ENCODE measurements at places on chromosomes 11 and 22.

DNA sequence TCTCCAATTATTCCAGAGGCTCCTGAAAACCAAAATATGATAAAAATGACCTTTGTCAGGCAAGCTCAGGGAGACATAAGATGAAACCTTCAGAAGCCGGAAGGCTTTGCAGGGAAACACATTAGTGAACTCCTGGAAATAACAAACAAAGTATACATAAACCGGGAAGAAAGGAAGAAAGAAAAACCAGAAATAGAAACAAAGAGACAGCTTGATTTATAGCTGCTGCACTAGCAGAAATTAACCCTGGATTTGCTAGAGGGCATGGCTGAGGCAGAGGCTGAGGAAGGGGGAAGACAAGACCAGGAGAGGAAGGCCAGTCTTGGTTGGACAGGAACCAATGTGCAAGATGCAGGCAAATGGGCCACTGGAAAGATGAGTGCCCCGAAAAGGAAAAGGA lies 33.3 kb downstream of the SLC22A25 start:
- DNase-seq, result no peak

DNA sequence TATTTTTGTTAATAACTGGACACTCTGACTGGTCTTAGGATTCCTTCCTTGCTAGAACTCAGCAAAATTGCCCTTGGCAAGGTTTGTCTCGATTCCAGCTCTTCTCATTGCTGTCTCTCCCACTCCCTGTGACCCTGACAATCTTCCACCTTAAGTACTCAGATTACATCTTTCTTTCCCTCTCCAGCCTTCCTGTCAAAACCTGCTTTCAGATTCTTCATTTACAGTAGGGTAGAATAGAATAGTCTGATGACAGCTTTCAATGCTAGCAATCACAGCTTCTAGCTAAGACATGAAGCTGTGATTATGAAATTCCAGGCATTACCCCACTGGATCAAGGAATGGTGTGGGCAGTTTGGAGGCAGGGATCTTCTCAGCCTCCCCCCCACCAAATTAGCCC lies 39.2 kb upstream of the LMO2 start:
- DNase-seq, result no peak

- no peak for DNase-seq
Measured at GRCh38 chr22:29308791-29309262, 2.4 kb downstream of the GAS2L1 start.

- DNase-seq, result no peak
Measured at GRCh38 chr11:119389611-119390254, 8.2 kb upstream of the USP2 start.

- DNase-seq, result no peak
Measured at GRCh38 chr11:103946793-103947545, 89.5 kb upstream of the DDI1 start.

DNA sequence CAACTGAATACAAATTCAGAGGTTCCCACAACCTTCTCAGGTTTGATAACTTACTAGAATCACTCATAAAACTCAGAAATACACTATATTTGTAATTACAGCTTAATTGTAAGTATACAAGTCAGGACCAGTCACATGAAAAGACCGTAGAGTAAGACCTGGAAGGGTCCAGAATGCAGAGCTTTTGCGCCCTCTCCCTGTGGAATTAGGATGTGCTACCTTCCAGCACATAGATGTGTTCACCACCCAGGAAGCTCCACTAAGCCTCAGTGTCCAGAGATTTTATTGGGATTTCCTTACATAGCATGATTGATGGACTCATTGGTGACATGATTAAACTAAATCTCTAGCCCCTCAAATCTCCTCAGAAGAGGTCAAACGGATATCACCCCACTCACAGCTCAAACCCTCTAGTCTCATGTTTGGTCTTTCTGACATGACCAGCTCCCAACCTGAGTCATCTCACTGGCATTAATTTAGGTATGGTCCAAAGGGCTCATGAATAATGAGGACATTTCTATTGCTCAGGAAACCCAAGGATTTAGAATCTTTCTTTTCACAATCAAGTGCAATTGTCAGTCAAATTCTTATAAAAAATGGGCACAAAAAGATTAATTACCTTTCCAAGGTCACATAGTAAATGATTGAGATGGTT lies 77.2 kb upstream of the UBASH3B start:
- no peak for DNase-seq

GRCh38 chr22:29163808-29164207 lies 41.9 kb upstream of the EMID1 start:
- DNase-seq, result no peak

DNA sequence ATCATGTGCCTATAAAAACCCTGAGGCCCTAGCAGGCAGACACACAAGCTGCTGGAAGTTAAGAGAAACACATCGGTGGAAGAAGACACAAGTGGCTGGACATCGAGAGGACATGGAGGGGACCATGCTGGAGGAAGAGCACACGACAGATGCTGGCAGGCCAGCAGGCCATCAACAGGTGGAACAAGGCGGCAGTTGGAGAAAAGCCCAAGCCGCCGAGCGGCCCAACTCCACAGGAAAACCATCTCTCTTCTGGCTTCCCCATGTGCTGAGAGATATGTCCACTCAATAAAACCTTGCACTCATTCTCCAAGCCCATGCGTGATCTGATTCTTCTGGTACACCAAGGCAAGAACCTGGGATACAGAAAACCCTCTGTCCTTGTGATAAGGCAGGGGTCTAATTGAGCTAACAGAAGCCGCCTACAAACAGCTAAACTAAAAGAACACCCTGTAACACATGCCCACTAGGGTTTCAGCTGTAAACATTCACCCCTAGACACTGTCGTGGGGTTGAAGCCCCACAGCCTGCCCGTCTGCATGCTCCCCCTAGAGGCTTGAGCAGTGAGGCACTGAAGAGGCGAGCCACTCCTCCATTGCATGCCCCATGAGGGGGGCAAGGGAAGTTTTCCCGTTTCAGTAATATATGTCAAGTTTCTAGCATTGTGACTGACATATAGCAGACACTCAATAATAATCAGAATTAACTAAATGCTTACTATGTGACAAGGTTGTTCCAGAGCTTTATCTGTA lies 39.0 kb upstream of the MMP20 start:
- DNase-seq, result no peak

- DNase-seq, result no peak
Measured at GRCh38 chr11:56950510-56950909, 38.2 kb upstream of the OR5AK2 start.

- no peak for DNase-seq
Measured at GRCh38 chr11:6319704-6320410, 444 bp downstream of the CAVIN3 start.

GRCh38 chr11:31337806-31338205 lies 31.7 kb downstream of the DCDC1 start:
- no peak for DNase-seq

DNA sequence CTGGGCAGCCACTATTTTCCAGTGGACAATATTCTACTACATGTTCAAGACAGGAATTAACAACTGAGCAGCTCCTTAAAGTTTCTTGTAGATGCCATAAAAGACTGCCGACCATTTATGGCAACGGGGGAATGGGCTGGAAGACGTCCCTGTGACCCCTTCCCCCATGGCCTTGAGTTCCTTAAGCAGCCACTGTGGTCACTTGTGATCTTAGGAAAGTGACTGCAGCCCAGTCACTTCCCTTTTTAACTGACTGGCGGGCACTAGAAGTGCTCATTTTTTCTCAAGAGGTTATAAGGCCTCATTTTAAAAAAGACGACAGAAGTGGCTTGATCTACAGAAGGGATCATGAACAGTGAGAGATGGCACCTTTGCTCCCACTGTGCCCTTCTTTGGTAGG lies 153.2 kb upstream of the NARS2 start:
- no peak for DNase-seq

DNA sequence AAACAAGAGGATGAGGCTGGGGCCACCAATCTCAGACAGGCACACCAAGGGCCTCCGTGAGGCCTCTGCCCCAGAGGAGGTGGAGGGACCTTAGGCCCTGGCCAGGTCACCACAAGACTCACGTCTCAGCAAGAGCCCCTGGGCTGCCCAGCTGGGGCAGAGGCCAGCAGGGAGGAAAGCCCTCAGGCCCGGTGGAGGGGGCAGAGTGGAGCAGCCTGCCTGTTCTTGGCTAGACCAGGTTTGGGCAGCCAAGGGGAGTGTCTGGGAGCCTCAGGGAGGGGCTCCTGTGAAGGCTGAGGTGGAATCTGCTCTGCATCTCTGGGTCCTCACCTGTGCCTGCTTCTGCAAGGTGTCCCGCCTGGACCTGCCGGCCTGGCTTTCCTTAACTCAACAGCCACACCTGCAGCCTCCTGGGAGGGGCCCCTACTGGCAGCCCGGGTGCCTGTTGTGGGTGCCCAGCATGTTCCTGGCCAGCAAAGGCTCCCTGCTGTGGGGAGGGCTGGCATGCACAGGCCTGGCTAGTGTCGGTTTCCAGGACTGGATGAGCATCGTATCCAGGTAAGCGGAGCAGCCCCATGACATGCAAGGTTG lies 11.9 kb downstream of the TTLL12 start:
- no peak for DNase-seq

DNA sequence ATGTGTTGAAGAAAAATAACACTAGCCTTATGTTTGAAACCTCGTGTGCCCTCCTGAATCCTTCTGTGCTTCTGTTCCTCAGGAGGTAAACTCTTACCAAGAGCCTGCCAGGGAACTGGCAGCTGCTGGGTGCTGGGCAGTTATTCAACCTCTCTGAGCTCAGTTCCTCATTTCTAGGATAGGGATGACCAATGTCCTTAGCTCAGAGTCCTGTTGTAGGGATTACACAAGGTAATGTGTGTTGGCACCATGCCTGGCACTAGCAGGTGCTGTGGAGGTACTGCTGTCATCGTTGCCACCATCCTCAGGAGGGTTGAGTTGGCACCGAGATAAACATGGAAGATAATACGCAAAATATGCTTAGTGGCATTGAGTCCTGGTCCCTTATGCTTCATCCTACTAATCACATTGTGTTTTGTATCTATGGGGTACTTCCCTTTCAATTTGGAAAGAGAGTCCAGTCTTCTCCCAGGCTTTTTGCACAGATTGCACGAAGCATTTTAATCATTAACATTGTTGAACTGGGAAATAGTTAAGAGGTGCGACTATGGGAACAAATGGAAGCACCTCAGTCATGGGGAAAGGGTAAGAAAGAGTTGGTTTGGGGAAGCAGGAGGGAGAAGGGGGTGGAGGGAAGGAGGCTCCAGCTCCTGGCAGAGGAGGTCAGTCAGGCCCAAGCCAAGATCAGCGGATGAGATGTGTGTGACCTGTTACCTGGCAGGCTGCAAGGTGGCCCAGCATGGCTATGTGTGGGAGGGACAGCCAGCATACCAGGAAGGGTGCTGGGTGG lies 56.7 kb downstream of the CABIN1 start:
- DNase-seq, result no peak

DNA sequence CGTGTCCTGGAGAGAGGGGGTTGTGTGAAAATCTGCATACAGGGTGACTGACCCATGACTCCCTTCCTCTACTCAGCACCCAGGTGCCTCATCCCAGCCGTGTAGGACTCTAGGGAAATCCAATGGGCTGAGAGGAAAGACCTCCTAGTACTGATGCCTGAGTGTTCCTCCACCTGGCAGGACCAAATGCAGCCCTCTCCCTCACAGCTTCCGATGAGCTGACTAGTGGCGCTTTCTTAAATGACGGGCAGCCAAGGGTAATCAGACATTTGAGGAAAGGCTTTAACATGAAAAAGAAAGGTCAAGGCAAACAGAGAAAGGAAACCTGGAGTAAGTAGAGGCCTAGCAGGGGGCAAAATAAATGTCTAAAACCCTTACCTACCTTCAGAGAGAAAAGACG lies 5.0 kb upstream of the KCNJ1 start:
- no peak for DNase-seq

DNA sequence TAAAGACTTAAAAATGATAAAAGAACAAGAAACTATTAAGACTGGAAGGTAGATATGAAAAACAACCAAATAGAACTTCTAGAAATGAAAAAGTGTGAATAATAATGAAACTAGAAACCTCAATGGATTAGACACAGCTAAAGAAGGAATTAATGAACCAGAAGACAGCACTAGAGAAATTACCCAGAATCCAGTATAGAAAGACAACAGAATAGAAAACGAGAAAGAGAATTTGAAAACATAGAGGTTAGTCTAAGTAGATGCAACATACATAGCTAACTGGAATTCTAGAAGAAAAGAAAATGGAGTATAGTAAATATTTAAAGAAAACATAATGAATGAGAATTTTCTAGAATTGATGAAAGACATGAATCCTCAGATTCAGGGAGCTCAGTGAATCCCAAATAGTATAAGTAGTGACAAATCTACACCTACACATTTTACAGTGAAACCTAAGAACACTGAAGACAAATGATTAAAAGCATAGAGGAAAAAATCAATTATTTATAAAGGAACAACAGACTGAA lies 111.9 kb downstream of the PARVA start:
- DNase-seq, result no peak

- DNase-seq, result no peak
Measured at GRCh38 chr11:75898871-75899270, 83.9 kb downstream of the UVRAG start.

GRCh38 chr11:71917646-71918140 lies 10.7 kb downstream of the XNDC1N start:
- no peak for DNase-seq

GRCh38 chr11:17850336-17850735 lies 115.8 kb downstream of the KCNC1 start:
- DNase-seq, result no peak

DNA sequence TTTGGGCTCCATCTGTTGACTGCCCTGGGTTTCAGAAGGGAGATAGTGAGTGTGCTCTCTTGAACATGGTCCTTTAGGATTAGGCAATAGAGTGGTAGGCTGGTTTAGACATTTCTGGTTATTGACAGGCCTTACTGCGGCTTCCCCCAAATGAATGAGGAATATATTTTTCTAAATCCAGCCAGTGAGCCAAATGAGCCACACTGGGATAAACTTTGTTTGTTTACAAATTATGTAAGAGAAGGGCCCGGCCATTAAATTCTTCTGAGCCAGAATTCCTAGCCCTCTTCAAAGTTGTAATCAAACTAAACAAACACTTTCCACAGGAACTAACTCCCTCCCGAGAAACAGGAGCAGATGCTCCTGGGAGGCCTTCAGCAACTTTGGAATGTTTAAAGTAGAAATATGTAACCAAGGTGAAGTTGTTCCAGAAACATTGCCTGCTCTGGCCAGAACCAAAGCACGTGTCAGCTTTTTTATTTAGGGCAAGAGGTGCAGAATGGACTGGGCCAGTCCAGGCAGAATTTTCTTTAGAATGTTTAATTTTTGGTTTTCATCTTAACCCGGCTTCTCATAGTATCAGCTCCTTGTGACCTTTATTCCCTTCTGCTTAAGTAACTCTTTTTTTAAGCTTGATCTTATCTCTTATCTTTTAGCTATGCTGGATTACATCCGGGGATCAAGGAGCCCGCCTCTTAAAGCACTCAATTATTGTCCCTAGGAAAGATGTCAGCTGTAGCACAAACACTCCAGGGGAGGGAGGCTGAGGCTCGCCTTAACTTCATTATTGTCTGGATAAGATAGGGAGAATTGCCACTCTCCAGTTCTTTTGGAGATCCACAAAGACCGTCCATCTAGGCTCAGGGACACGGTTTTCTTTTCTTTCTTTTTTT lies 28.7 kb downstream of the ZNRF3 start:
- DNase-seq, result no peak
